ENCODE measurements at places on chromosomes 1 and 21.

- DNase-seq: no peak
Measured at GRCh38 chr1:6033986-6034749, 11.5 kb upstream of the KCNAB2 start.

DNA sequence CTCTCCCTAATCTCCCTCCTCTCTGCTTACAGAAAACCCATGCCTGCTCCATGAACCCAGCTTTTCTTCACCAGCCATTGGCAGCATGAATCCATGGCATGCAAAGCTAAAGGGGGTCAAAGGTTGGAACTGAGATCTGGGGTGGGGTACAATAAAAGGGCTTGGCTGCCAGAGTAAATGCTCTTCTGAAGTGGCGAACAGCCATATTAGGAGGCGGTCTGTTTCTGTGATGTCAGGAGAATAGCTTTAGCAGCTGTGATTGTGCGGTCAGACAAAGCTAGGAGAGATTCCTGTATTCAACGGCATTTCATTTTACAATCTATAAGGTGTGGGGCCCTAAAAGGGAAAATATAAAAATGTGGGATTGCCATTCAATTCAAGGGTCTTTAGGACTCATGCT is 71.7 kb upstream of the TMPRSS2 start:
- DNase-seq: no peak

- no peak for DNase-seq
Measured at GRCh38 chr1:151549199-151549598, 9.1 kb downstream of the TUFT1 start.

DNA sequence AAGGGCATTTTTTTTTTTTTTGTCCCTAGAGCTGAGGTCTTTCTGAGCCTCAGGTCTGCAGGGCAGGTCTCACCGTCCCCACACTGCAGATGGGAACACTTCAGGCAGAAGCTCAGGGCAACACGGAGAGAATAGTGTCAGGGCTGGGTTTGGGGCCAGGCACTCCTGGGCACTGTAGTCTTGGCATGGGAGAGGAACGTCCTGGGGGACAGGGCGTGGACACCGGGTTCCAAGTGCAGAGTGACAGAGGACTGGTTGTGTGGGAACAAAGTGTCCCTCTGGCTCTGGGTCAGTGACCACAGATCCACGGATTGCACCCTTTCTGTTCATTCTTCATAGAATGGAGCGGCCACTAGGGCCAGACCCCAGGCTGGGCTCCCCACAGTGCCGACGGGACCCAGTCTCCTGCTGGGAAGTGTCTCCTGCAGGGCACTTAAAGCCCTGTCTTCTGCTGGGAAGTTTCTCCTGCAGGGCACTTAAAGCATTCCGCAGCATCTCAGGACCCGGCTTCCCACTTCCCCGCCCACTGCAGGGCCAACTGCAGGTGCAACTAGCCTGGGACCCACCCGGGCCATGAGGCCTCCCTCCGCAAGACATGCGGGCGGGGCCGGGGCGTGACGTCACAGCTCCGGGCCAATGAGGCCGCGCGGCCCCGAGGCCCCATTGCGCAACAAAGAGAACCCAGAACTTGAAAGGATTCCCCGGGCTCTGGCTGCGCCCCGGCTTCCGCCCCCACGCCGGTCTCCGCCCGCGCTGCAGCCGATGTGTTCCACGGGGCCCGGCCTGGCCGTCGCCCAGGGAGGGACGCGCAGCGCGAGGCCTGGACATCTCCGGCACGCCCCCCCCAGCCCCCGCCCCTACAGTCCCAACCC is 1.2 kb downstream of the GPR153 start:
- DNase-seq: peak; percentile 68
